GM13977 (cell line): ENCODE measurements at places on chromosomes 1 and 21.

GRCh38 chr1:15400627-15401026, 9.1 kb upstream of the EFHD2 start:
- no peak for DNase-seq

DNA sequence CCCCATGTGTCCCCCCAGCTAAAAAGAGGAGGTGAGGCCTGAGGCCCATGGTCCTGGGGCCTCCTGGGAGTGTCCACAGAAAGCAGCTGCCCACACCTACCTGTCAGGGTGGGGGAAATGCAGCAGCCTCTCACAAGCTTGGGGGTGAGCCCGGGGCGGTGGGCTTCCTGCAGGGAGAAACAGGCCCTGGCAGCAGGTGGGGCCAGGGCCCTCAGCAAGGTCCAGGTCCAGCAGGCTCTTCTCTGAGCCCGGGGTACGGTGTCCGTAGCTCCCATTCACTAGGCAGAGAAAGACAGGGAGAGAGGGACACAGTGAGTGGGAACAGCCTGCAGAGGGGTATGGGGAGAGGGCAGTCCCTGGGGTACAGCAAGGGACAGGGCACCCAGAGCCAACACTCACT, 139.0 kb downstream of the GLIS1 start:
- DNase-seq: no peak

- no peak for DNase-seq
Measured at GRCh38 chr1:29356663-29357062, 120.3 kb downstream of the PTPRU start.

DNA sequence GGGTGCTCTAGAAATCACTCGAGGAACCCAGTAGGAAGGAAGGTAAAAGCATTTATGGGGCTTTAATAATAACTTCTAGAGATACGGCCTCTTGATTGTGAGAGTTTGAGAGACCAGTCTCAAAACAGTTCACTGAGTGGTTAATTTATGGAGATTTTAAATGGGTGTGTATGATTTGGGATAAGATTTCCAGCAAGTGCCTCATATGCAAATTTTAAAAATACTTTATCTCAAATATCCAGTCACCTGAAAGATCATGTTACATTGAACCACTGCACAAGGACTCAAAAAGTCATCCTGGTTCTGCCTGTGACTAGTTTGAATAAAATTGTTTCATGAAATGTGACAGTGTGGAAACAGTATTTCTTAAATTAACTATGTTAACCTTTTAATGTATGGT, 64.5 kb downstream of the HUNK start:
- DNase-seq: no peak

DNA sequence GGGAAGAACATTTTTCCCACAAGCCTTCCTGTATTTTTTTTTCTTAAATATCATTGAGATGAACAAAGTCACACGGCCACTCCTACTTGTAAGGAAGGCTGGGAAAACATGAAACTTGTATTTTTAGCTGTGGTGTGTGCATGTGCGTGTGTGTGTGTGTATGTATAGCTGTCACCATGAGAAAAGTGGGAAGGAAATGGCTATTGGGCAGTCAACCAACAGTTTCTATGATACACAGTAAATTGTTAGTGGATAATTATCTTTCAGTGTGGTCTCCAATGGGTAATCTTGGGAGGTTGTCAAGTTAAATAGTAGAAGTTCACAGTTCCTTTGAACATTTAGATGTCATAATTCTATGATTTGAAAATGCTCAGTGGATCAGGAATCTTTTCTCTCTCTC, 132.7 kb upstream of the USP24 start:
- no peak for DNase-seq

DNA sequence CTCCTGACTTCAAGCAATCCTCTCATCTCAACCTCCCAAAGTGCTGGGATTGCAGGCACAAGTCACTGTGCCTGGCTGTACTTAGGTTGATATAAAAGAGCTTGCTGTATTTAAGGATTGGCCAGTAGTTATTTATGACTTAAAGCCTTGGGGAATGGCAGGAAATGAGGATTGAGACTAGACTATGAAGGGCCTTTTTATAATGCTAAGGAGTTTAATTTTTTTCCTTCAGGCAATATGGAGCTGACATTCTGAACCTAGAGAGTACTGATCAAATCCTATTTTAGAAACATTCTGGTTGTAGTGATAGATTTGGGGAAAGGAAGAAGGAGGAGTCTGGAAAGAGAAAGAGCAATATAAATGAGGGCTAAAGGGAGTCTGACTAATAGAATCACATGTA, 44.7 kb downstream of the MSH4 start:
- DNase-seq: no peak

GRCh38 chr1:107153014-107153413, 12.2 kb downstream of the NTNG1 start:
- no peak for DNase-seq
